ENCODE measurements at places on chromosomes 3 and 15. TPM values are rescaled to one million over a fixed set of nuclear protein-coding genes. Genes with fewer than 3 reads are reported as not detected.

The ACKR4 gene
- not detected for total RNA-seq

The ROBO1 gene
- total RNA-seq: not detected

The RNU5B-1 gene
- not detected for total RNA-seq

The SI gene
- not detected for total RNA-seq

The NTRK3 gene
- total RNA-seq: 0.85 TPM

The GPR160 gene
- 5.7 TPM for total RNA-seq

DNA sequence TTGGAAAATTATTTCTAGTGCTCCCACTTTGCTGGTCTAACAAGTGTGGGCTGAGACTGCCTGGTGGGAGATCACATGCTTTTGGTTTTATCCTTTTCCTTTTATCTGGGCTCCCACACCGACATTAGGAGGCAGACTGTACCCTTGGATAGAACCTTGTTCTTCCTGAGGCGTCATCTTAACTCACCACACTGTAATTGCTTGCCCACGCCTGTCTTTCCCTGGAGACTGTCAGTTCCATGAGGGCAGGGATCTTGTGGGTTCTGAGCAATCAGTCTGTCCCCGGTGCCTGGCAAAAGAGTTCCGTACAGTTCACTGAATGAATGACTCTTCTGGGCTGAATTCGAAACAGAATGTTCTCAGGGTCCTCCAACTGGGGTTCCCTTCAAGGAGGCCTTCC is 124.6 kb upstream of the ABHD17C start:
- DNase-seq: no peak

DNA sequence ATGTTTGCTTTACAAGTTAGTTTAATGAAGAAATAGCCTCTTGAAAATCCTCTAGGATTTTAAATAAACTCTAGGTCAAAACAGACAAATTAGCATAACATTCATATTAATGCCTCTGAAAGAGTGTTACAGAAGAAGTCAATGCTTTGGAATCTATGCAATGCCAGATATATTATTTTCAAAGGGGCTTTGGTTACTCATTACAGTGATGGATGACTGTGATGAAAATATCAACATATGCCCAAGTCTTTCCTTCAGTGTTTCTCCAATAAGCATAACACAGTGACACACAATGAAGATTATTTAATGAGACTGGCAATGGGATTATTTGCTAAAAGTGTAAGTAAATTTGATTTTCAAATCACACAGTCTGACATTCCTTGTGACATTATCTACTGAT is 1247.2 kb downstream of the ROBO2 start:
- DNase-seq: no peak

DNA sequence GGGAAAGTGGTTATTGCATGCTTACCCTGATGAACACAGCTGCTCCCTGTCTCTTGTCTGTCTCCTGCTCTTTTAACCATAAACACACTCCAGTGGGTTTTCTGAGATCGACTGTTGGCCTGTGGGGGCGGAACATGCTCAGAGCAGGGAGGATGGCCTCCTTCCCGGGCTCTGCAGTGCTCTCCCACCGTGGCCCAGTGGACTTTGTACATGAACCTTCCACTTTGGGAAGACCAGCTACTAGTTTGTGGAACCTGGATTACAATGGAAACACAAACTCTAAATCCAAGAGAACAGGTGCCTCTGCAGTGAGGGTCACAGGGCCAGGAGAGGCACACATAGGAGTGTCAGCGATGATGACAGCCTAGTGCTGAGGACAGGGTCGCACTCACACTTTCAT is 56.5 kb downstream of the KLF13 start:
- DNase-seq: no peak

GRCh38 chr3:187623285-187623814 is 46.8 kb downstream of the SST start:
- peak; percentile 9 for DNase-seq

DNA sequence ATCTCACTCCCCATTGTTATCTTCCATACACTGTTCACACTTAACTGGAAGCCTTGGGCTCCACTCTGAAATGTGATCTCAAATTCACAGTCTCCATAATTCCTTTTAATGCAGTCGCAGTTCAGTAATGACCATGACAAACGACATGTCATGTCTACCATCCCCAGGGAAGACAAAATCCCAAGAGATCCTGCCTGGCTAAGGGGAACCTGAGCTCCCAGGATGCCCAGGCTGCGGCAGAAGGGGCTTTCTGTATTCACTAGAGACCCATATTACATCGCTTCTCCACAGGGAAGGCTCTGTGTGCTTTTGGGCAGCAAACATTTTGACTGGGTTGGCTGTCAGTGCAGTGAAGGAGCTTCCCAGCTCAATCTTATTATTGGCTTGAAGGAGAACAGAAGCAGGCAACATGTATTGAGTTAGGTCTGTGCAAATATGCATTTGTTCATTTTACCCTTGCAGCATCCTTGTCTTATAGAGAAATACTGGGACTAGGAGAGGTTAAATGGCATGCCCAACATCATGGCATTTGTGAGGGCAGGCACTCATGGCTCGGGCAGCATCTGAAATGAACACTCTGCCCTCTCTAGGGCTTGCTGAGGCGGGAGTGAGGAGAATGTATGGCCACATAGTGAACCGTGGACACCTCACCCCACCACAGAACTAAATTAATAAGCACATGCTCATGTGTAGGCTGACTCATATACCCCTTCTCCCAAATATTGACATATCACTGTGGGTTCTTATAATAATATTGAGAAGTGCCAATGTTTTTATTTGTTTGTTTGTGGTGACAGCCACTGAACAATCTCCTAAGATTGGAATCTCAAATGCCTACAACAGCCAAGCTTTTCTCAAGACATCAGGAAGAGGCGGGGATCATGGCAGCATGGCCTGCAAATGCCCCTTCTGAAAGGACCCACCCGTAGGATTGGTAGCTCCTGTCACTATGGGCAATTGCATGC is 141.6 kb upstream of the FOXB1 start:
- no peak for DNase-seq

- peak; percentile 86 for DNase-seq
These were observed 53.1 kb downstream of the CACNA2D2 start for GRCh38 chr3:50450209-50450921.

GRCh38 chr15:49979705-49980382 is 139.2 kb downstream of the ATP8B4 start:
- no peak for DNase-seq

DNA sequence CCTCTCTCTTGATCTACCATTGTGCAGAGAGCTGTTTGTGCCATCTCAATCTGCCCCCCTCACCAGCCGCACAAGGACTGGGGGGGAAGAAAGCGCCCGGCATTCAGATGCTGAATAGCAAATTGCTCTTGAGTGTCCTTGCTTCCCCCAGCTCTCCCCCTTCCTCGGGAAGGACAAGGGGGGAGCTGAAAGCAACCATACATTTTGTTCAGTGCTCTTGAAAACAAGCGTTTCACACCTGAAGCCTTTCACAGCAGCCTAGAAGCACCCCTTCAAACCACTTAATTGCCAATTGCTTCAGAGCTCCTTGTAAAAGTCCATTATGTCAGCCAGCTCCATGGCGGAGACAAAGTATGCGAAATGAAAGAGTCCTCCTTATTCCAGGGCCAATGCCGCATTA is 540.1 kb downstream of the NR2F2 start:
- no peak for DNase-seq

- DNase-seq: no peak
These were observed 32.8 kb upstream of the MRPL3 start for GRCh38 chr3:131535596-131535995.

DNA sequence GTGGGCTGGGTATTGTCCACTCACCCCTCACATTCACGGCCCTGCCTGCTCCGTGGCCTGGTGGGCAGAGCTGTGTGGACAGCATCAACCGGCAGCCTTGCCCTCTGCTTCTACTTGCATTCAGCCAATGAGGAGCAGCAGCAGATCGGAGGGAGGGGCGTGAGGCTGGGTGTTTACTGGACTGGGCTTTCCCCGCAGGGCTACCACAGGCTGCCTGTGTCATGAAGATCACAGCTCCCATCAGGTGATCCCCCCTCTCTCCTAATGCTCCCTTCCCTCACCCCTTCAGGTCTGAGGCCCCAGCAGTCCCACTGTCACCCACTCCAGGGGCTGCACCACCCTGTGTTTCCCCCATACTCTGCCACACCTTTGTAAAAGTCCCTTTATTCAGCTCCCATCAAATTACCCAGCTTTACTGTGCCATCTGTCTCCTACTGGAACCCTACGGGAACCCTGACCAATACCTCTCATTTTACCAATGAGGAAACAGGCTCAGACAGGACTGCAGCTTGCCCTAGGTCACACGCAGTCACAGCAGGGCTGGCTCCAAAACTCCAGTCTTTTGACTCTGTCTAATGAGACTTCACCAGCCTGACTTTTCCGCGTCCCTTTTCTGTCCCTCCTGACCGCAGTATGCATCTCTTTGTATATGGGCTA is 81.1 kb downstream of the MEGF11 start:
- no peak for DNase-seq

GRCh38 chr3:107994956-107995715 is 95.7 kb downstream of the CD47 start:
- DNase-seq: no peak

DNA sequence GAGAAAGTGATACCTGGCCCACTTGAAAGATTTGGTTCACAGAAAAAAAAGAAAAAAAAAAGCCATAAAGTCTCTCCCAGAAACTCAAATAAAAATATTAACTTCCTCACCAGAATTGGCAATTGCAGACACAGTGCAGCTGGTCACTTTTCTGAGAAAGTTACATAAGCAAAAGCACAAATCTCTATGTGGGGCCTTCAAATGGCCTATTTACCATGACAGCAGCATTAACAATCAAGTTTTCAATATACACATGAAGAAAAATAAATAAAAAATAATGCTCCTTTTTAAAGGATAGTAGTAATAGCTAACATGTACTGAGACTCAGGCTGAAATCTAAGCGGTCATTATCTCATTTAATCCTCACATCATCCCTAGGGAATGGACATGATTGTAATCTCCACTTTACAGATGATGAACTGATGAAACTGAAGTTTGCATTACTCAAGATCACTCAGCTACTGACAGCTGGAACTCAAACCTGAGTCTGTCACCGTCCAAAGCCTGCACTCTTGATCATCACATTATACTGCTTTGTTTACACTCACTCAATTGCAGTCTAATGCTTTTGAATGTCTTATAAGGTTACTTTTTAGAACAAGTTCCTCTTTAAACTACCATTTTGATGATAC is 3.3 kb downstream of the NPTN start:
- DNase-seq: no peak

GRCh38 chr3:39933986-39934693 is 124.7 kb downstream of the MYRIP start:
- no peak for DNase-seq

DNA sequence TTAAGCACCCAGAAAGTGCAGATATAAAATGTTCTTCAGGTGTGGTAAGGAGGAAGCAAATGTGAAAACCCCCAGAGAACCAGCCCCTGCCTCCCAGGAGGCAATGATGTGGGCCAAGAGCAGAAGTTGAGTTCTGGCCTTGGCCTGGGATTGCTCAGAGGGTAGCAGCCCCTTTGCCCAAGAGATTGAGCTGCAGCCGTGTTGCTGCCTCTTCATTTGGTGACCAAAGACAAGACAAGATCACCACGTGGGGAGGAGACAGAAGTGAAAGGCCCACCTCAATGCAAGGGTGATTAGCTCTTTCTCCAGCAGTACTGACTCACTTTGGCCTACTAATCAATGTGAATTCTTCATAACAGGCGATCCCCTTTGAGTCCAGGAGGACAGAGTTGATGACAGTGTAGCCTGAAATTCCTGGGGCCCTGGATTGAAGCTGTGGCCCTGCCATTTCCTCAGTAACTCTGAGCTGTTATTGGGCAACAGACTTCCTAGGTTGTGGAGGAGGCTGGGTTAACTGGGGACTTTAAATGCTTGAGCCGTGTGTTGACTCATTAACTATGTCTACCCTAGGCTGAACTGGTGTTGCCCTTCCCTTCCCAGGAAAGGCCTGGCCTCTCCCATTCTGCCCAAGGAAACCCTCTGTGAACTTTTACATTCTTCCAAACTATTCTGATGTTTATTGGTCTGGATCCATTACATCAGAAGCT is 86.5 kb downstream of the ST6GAL1 start:
- no peak for DNase-seq

GRCh38 chr15:95394186-95395067 is 936.1 kb upstream of the NR2F2 start:
- DNase-seq: no peak

- peak; percentile 20 for DNase-seq
These were observed 26.0 kb upstream of the MCTP2 start for GRCh38 chr15:94205366-94205765.

DNA sequence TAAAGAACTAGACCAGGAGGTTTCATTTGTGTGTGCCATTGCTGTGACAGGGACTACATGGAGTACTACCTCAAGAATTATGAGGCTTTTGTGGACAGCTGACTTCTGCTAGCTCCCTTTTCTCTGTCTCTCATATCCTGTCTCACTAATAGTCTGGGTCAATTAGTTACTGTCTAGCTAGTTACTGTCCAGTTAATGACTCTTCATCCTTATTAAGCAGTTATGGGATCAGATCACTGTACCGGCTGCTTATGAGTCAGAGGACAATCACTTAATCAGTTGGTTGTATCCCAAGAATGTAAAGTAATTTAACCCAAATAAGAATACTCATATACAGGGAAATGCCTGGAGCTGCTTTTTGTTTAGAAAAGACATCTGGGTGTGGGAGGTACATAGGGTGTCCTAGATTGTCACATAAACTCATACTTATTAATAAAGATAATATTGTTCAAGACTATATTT is 158.0 kb downstream of the CDIN1 start:
- DNase-seq: no peak

DNA sequence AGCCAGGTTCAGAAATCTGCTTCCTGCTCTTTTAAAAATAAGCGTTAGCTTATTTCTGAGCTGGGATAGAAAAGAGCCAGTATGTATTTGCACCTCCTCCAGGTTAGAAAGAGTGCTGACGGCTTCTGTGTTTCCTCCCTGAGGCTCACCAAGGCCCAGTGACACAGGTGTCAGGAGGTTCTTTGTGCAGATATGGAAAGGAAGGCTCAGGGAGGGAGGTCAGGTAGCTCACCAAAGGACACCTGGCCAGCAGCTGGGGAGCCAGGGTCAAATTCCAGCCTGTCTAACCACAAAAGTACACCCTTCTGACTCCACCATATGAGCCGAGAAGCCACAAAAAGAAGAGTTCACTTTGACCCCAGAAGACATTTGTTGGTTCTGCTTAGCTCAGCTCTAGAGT is 201.0 kb upstream of the WNT5A start:
- DNase-seq: no peak

DNA sequence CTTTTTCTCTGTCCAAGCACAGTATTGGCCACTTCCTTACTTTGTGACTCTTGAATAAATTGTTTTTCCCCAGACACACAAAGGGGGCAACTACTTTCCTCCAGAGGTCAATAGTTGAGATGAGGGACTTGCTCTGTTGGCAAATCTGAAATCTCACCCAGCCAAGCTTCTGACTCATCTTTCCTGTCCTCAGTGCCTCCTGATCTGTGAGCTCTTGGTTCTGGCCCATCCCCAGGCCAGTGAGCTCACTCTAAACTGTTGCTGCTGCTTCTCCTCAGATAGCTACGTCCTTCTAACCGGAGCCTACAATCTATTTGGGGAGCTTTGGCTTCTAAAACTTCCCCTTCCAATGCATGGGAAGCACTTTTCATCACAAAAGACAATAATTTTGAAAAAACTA is 50.0 kb upstream of the NMD3 start:
- no peak for DNase-seq

Data from activated CD4-positive, alpha-beta memory T cell treated with anti-CD3 and anti-CD28 coated beads for 36 hours (primary cell).